ENCODE measurements at places on chromosomes 13 and 19.
A peak's percentile ranks its signal among the peaks of the same experiment; 100 is the strongest.

GRCh38 chr19:10364644-10365043, 15.7 kb downstream of the TYK2 start:
- no peak for DNase-seq

DNA sequence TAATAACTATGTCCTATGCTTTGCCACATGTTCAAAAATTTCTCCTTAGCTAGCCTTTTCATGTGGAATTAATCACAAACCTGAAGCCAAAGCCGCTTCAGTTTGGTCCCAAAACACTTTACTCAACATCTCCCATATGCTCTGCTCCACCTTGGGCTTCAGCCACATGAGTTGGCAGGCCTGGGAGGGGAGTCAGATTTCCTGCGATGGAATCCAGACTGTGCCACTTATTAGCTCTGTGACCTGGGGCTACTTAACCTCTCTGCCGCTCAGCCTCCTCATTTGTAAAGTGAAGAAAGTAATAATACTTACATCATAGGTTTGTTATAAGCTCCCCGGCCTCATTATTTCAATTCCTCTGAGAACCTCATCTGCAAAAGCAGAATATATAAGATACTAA, 272.0 kb downstream of the LMO7 start:
- DNase-seq, result no peak

- DNase-seq, result peak; percentile 72
Measured at GRCh38 chr19:41887711-41888382, 4.9 kb downstream of the ARHGEF1 start.

- no peak for DNase-seq
Measured at GRCh38 chr13:41463838-41464602, 6.7 kb downstream of the RGCC start.

- no peak for DNase-seq
Measured at GRCh38 chr13:93805736-93806135, 579.1 kb downstream of the GPC6 start.

DNA sequence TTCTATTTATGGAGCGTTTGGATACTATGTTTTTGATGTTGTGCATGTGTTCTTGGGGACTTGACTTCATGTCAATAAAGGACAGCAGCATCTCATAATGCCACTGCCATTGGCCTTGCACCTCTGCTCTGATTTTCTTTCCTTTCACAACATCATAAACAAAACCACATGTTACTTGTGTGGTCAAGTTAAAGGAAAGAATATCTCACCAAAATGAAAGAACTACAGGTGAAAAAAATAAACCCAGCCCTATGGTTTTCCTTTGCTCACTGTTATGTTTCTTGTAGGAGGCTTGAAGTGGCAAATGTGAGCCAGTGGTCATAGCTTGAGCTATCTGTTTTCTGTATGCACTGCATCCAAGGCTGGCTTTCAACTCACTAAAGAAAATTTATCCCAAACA, 240.4 kb downstream of the KCNRG start:
- no peak for DNase-seq

DNA sequence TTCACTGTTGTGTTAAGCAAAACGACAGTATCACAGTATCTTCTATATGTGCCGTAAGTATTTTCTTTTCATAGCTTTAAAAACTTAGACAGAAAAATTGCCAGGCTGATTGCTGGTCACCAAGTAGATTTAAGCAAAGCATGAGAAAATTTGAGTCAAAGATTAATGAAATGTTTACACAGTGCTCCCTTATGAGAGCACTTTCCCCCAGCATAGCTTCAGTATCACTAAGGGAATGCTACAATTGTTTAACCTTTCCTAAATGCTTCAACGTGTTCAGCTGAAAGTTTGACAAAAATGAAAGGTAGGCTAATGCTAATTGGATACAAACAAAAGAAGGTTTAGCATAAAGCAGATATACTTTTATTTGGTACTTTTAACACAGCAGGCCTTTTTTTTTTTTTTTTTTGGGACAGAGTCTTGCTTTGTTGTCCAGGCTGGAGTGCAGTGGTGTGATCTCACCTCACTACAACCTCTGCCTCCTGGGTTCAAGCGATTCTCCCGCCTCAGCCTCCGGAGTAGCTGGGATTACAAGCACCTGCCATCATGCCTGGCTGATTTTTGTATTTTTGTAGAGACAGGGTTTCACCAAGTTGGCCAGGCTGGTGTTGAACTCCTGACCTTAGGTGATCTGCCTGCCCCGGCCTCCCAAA, 23.4 kb downstream of the PCCA start:
- no peak for DNase-seq

Measured in stimulated activated CD8-positive, alpha-beta memory T cell treated with anti-CD3 and anti-CD28 coated beads, Interleukin-7, amount 100 ng/mL, for 24 hours (primary cell).